ENCODE measurements at places on chromosomes 2 and 18.

DNA sequence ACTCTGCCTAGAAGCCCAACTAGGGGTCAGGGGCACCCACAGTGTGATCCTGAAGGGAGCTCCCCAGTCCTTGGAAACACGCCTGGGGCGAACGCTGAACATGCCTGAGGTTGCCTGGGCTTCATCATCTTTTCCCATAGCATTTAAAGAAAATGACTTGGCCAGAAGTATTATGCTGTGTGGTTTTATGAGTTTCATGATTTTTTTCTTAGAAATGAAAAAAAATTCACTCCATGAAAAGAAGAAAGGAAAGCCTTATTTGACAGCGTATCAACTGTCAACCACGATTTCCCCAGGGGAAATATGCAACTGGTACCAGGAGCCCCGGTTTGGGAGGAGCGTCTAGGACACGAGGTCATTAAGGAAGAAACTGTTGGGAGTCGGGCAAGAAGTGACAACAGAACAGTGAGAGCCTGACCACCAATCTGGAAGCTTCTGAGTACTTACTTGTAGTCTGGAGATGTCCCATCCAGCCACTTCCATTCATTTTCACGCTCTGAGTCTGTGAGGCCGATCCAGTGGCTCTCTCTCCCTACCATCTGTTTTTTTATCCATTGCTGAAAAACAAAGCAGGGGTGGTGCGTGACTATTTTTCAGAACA is 63.5 kb upstream of the THOC1 start:
- no peak for DNase-seq

DNA sequence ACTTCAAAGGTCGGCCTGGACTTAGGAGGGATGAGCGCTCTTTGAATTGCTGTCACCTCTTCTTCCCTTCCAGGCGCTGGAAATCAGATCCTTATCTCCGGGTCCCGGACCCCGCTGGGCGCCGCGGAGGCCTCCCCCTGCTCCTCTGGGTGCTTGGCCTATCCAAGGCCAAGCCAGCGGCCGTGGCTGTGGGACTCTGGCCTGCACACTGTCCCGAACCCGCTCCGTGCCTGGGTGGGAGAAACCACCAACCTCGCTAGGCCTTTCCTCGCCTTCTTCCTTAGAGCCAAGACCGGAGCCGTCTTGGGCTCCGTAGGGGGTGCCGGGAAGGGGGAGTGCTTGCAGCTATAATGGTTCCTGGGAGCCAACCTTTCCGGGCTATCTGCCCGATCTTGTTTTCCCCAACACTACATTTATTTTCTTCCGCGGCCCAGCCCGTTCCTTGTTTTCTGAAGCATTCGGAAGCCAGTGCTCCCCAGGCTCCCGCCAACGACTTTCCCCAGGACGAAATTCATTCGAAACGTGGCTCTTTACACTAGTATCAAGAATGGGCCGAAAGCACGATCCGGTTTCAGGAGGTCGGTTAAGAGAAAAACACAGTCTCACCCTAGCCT is 2.4 kb downstream of the OSR1 start:
- no peak for DNase-seq

DNA sequence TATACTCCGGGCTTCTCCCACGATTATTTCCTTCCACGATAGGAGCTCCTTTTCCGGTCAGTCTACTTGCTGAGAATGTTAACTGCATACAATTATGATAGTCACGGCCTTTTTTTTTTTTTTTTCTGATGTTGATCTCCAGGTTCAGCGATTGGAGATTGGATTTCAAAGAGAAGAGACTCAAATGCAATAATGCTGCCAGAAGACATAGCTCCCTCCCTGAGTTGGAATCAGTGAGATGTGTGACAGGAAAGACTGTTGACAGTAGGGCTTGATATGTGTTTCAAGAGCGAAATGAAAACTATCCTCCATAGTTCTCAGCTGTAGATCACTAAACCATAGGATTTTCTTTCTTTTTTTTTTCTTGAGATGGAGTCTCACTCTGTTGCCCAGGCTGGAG is 47.0 kb downstream of the NPPC start:
- no peak for DNase-seq

- no peak for DNase-seq
Measured at GRCh38 chr2:232896111-232896510, 26.0 kb downstream of the SNORC start.

All from activated naive CD4-positive, alpha-beta T cell (primary cell).